Stimulated activated CD8-positive, alpha-beta memory T cell treated with anti-CD3 and anti-CD28 coated beads, Interleukin-2, amount 100 ng/mL, for 1 hour (primary cell): ENCODE measurements at places on chromosomes 7 and 10.

GRCh38 chr7:50745835-50746234 lies 36.9 kb downstream of the GRB10 start:
- no peak for DNase-seq

- no peak for DNase-seq
Observed at GRCh38 chr10:45592432-45592831, 80.1 kb downstream of the ZFAND4 start.

DNA sequence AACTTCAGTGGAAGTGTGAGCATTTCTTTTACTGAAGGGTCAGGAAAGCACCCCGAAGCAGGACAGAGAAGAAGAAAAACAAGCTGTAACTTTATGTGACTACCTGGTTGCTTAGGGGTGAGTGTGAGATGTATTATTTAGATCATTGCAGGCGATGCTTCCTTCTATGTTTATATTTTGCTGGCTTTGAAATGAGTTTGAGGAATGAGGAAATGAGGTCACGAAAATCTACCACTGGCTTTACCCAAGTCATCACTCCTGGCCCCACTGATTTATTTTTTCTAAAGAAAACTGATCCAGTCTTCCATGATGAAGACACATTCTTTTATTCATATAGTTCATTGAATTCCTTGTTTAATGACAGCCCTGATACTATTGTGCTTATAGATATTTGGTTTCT lies 716.6 kb upstream of the FZD8 start:
- no peak for DNase-seq

DNA sequence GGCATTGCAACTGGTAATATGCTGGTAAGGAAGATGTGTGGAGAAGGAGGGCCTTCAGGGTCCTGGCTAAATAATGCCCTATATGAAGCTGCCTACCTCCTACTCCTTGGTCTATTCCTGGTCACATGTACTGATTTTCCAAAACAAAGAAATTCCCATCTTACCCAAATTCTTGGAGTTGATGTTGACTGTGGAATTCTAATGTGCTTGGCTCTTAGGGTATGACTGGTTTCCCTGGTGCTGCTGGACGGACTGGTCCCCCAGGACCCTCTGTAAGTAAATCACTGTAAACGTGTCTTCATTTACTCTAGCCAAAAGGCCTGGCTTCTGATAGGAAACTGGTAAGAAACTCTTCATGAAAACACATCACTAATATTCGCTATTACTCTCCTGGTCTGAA lies 27.0 kb downstream of the COL1A2 start:
- no peak for DNase-seq

DNA sequence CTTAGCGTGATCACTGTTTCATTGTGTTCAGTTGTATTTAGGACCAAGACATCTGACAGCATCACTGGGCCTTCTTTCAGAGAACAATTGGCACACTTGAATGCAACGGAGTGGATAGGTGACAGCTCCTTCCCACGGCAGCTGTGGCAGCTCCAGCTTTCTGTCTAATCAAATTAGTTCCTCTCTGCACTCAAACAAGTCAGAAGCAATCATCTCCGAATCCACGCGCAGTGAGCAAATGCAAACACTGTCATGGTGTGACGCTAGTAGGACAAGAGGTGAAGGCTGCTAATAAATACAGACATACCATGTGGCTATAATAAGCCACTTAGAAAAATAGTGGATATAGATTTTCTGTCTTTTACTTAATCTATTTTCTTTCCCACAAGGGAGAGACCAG lies 542.4 kb downstream of the ACTR3B start:
- DNase-seq = no peak

GRCh38 chr7:157566631-157567006 lies 229.8 kb downstream of the DNAJB6 start:
- no peak for DNase-seq

GRCh38 chr7:12458520-12459131 lies 55.0 kb upstream of the VWDE start:
- DNase-seq = no peak

GRCh38 chr10:113385021-113385999 lies 167.5 kb upstream of the HABP2 start:
- DNase-seq = peak; percentile 15

- no peak for DNase-seq
Observed at GRCh38 chr7:97272237-97272975, 154.9 kb downstream of the SDHAF3 start.

GRCh38 chr7:95684037-95684436 lies 87.7 kb upstream of the PDK4 start:
- no peak for DNase-seq
